ENCODE measurements at places on chromosomes 12 and 14. TPM values are rescaled to one million over a fixed set of nuclear protein-coding genes. Genes with fewer than 3 reads are reported as not detected.
A peak's percentile ranks its signal among the peaks of the same experiment; 100 is the strongest.

DNA sequence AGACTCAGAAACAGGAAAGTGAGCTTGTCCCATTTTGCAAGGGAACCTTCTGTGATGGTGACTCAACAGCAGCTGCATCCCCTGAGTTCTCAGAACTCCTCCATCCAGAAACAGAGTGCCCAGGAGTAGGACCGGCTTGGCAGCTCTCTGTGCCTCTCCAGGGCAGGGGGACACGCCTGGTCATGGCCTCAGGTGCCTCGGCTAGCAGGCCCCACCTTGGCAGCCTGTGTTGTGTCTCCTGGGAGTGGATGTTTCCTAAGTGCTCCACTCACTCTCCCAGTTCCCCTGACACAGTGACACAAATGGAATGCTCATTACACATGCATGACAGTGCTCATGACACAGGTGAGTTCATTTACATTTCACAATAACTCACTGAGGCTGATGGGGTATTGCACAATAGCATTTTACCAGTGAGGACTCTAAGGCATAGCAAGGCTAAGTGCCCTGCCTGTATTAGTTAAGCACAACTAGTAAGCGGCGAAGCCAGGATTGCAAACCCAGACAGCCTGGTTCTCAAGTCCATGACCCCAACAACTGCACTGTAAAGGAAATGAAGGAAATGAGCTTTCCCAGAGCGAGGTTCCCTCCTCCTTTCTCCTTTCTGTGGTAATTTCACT is 47.4 kb downstream of the CALM1 start:
- DNase-seq, result no peak

DNA sequence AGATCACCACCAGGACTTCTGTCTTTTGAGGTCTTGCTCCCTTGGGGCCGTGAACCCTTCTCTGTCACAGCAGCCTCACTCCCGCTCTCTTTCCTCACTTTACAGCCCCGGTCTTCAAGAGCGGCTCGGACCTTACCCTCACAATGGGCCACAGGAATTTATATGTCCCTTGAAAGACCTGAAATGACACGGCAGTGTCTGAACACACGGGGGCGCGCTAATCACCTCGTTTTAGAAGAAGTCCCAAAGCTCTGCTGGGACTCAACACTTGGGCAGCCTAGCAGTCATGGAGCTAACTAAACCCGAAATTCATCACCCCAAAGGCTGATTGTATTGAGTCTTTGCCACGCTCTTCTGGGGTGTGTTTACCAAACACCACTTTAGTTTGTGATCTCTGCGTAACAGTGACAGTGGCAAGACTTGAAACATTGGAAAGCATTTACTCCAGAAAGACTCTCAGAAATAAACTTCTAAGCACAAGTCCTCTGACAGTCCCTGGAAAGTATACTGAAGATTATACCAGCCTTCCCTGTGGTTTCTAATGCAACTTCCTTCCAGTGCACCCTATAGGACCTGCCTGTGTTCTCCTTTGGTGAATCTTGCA is 29.0 kb downstream of the SERPINA11 start:
- DNase-seq, result peak; percentile 70

DNA sequence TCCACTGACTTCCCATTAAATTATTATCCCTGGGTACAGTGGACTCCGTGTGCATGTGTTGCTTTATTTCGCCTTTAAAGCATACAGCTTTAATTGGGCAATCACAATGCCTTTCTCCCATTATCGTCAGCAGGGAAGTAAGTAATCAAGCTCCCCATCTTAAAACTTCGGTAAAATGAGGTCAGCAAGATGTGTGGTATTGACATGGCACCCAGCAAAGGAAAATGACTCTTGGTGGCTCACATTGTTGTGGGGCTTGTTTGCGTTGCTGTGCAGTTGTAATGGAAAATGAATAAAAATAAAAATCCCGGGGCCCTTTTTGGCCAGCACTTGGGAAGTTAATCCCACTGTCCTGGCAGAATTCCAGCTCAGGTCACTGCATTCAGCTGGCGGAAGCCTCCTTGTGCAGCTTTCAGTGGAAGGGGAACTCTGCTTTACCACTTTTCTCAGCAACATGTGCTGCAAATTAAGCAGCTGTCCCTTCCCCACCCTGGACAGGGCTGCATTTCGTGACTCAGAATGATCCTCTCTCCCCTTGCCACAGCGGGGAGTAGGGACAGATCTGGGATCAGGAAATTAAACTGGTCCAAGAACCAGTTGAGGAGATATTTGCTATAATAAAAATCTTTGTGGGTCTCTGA is 13.9 kb upstream of the ATP2A2 start:
- no peak for DNase-seq

- DNase-seq, result no peak
These were observed 225.2 kb downstream of the CCER1 start for GRCh38 chr12:90729736-90730135.

GRCh38 chr12:56634837-56635791 is 5.0 kb upstream of the BAZ2A start:
- DNase-seq, result peak; percentile 50

- DNase-seq, result no peak
These were observed 84.1 kb downstream of the BCL11B start for GRCh38 chr14:99187858-99188257.

GRCh38 chr12:12560587-12561370 is 1.9 kb downstream of the DUSP16 start:
- no peak for DNase-seq

DNA sequence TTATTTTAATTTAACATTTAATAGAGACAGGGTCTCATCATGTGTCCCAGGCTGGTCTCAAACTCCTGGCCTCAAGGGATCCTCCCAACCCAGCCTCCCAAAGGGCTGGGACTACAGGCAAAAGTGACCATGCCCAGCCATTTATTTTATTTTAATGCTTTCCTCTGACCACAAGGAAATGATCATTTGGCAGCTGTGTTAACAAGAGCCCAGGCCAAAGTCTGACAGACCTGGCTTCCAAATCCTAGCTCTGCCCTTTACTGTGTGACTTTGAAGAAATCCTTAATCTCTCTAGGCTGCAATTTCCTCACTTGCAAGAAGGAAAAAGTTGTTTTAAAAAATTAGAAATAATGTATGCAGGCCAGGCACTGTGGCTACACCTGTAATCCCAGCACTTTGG is 16.7 kb upstream of the GCH1 start:
- no peak for DNase-seq

DNA sequence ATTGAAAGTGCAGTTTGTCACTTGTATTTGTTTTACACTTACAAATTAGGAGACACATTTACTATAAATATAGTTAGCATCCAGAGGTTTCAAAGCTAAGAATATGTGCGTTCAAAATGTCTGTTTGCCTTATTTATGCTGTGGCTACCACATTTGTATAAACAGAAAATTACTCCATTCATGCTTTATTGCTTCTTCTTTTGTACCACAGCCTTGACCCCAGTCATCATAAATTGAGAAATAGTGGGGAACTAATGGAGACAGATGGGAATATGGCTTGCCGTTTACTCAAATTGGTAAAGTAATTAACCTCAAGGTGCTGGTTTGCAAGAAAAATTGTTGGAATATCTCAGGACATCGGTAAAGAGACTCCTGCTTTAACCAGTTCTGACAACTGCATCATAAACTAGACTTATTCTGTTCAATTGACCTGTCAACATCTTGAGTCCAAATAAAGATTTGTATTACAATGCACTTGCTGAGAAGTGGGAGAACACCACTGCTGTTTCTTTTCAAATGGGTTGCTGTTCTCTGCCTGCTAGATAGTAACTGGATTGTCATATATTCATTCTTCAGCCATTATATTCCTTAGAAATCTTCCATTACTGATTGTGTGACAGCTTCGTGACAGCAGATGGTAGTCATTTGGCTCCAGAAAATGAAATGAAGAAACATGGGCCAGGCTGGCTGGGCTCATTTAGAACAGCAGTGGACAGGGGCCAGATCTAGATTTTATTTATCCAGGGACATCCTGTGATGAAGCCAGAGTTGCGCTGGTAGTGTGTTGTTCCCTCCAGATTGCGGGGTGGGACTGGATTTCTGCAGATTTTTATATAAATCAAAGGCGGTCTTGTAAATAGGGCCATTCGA is 354.4 kb downstream of the EGLN3 start:
- DNase-seq, result no peak

DNA sequence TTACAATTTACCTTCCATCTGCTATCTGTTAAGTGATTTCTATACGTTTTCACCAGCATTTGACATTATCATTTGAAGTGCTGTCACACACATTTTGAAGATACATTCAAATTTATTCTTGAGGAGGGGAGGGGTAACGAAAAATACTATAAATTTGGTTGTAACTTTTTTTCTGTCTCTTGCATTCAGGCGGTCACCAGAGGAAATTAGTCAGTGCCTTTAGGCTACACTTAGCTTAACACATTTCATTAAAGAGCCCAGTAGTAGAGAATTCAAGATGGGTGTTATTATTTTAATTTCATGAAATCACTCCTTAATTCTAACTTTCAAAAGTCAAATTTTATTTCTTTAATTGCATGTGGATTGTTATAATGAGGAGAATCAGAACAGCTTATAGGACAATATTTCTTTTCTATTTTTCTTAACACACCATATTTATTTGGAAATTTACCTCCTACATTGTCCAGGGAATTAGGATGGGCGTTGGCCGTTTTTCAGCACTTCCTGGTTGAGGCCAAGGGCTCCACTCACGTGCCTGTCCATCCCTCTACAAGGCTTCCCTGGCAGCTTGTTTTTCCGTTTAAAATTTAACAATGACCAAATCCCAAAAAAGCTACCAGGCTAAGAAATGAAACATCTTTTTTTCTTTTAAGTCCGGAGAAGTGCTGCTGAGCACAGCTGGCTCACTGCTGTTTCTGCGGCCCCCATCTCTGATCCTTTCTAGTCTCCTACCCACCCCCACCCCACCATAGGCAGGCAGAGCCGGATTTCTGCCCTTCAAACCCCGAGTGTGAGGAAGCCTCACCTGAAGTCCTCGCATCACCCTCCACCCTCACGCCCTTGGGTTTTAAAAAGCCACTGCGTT is 1.1 kb upstream of the FAR2 start:
- no peak for DNase-seq

GRCh38 chr14:69581316-69581935 is 6.8 kb upstream of the CCDC177 start:
- no peak for DNase-seq

GRCh38 chr12:55658635-55659391 is 22.1 kb downstream of the OR10P1 start:
- no peak for DNase-seq

DNA sequence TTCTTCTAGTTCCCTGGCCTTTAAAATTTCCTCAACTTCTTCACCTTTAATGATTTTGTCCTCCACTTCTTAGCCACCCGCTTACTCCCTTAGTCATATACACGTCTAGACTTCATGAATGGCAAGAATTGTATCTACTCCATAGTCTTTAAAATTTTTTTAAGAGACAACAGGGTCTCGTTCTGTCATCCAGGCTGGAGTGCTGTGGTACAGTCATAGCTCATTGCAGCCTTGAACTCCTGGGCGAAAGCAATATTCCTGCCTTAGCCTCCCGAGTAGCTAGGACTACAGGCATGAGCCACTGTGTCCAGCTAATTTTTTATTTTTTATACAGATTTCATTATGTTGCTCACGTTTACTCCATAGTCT is 47.9 kb downstream of the BBS10 start:
- no peak for DNase-seq

GRCh38 chr12:20044846-20045245 is 323.5 kb upstream of the PDE3A start:
- DNase-seq, result no peak

DNA sequence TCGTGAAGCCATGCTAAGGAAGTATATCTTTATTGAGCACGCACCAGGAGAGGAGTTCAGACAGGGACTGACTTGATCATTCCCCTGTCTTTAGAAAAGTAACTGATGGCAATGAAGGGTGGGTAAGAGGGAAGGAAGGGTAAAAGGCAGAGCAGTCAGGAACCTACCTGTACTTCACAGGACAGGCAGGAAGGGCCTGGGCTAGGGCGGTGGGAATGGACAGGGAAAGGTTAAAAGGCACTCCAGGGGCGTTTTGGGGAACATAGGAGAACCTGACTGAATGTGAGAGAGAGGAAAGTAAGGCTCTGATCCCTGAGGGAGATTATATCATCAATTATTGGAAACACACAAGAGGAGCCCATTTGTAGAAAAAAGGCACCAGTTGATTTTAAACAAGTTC is 3.9 kb downstream of the SLC35E3 start:
- no peak for DNase-seq

DNA sequence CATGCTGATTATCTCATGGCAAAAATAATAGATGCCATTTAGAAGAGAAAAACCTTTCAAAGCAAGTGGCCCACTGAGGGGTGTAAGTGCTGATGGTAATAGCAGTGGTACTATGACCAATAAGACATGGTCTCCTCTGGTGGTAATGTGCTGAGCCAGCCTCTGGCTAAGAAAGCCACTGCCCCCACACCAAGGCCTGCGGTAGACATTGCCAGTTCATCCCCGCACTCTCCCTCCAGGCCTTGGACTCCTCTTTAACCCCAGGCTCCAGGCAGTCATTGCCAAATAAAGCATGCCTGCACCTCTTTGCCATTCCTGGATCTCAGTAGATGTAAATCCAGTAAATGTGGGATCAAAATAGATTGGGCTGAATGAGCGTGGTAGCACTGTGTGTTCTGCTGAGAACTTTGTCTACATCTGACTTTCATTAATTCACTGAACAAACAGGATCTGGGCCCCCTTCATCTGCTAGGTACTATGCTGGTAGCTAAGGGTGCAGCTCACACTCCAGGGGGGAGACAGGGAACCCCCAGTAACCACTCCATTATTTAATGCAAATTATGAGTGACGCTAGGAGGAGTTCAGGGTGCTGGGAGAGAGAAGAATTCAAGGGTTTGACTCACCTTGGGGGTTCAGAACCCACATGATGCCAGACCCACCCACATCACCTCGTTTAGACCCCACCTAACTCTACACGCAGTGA is 89.3 kb downstream of the BCL11B start:
- no peak for DNase-seq

- no peak for DNase-seq
These were observed 192.8 kb downstream of the ANO6 start for GRCh38 chr12:45408729-45409114.

DNA sequence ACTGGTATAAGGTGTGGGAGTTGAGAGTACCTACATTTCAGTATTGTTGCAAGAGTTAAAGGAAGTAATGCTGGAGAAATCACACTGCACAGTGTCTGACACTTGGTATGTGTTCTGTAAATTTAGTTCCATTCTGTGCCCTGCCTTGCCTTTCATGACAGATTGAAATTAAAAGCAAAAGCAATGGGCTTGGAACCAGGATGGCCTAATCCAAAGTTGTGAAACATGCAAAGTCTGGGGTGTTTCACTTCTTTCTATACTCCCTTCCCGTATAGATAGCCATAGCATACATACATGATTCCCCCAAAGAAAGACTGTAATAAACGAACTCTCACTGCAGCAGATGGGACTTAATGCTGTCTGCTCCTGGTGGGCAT is 281.1 kb downstream of the NRXN3 start:
- DNase-seq, result no peak

GRCh38 chr12:25323581-25323982 is 72.9 kb upstream of the KRAS start:
- no peak for DNase-seq

DNA sequence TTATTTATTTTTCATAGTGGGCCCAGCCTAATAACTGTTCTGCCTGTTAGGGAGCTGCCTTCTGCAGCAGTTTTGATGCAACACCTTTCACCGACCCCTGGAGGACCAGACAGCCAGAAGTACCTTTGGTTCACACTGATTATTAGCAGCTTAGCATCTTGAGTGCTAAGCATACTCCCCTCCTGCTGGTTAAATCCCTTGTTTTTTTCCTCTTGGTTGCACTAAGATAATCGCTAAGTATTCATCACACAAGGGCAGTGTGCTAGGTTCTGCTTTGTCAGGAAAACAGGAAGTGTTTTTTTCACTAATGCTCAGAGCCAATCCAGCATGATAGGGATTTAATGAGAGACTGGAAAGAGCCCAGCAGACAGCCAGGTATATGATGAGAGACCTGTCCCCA is 437.0 kb downstream of the FUT8 start:
- no peak for DNase-seq

AQP2 gene
- total RNA-seq, result not detected

SYCP3 gene
- not detected for total RNA-seq

IGFBP6 gene
- total RNA-seq, result 0.73 TPM
